ENCODE measurements at places on chromosomes 2 and 18.

DNA sequence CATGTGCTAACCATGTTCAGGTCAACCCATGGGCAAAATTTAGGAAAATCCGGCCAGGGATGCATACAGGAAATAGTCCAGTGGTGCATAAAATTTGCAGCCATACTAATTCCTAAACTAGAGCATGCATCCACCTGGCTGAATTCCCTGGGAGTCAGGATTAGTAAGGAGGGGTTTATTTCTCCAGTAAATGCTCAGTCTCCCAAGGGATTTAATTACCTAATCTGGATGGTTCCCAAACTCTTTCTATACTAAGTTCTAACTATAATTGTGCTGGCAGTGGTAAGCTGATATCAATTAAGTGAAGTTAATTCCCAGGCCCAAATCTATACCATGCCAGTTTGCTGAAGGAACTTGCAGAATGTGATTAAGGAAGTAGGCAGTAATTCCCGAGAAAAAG is 26.2 kb upstream of the EVA1A start:
- no peak for DNase-seq

- DNase-seq, result no peak
Measured at GRCh38 chr2:210199854-210200253, 25.4 kb downstream of the ACADL start.

DNA sequence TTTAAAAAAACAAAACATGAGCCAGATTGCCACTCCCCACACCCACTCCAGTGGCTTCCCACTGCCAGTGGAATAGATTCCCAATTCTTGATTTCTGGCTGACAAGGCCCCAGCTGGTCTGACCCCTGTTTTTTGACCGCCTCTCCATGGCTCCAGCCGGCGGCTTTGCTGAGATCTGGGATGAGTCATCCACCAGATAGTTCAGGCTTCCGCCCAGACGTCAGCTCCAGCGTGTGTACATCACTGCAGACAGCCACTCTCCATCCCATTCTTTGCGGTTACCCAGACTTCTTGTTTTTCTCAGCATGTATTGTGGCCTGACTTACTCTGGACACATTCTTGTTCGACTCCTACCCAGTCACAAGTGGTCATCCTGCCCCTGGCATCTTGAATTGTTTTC is 227.9 kb downstream of the GBX2 start:
- peak; percentile 38 for DNase-seq

- DNase-seq, result no peak
Measured at GRCh38 chr2:169661265-169661664, 32.9 kb downstream of the CFAP210 start.
